ENCODE measurements at places on chromosomes 5 and 9.

DNA sequence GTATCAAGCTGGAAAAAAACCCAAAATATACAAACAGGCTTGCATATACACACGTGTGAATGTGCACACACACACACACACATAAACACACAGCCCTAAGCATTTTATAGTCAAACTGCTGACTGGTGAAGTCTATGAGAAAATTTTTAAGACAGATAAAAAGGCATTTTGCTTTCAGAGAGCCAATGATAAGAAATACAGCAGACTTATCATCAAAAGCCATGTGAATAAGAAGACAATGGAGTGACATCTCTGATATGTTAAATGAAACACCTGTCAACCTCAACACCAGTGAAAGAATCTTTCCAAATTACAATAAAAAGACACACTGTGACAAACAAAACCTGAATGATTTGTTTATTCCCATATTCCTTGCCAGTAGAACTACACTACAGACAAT lies 233.3 kb downstream of the CDH9 start:
- DNase-seq = no peak

DNA sequence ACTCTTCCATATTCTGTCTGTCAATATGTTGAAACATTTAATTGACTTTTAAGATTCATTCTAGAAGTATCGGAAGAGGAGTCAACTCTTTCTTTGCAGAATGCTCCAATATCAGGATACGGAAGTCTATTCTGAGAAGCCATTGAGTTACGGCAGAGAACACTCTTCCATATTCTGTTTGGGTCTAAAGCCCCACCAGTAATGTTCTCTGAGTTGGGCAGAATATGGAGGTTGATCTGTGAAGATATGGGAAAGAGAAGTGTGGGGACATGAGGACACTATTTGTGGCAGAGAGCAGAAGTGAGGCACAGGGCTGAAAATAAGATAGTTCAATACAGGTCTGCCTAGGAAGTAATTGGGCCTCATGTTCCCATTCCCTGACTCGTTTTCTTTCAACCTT lies 300.0 kb downstream of the DIRAS2 start:
- no peak for DNase-seq

GRCh38 chr9:113724202-113724601 lies 151.9 kb upstream of the ZNF618 start:
- DNase-seq = no peak

DNA sequence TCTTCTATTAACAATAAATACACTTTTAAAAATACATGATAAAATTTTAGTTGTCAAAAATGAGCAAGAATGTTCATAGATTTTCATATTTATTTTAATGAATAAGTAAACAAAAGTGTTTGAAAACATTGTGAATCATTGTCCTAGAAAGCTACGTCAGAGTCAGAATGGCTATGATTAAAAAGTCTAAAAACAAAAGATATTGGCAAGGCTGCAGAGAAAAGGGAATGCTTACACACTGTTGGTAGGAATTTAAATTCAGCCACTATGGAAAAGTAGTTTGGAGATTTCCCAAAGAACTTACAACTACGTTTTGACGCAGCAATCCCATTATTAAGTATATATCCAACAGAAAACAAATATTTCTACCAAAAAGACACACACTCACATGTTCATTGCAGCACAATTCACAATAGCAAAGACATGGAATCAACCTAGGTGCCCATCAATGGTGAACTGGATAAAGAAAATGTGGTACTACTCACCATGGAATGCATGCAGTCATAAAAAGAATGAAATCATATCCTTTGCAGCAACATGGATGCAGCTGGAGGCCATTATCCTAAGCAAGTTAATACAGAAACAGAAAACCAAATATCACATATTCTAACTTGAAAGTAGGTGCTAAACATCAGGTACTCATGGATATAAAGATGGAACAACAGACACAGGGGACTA lies 49.2 kb upstream of the FBXL17 start:
- DNase-seq = no peak

- DNase-seq = no peak
Measured at GRCh38 chr5:25095261-25095660, 450.5 kb upstream of the CDH10 start.

- DNase-seq = no peak
Measured at GRCh38 chr5:22223079-22223478, 630.1 kb downstream of the CDH12 start.

DNA sequence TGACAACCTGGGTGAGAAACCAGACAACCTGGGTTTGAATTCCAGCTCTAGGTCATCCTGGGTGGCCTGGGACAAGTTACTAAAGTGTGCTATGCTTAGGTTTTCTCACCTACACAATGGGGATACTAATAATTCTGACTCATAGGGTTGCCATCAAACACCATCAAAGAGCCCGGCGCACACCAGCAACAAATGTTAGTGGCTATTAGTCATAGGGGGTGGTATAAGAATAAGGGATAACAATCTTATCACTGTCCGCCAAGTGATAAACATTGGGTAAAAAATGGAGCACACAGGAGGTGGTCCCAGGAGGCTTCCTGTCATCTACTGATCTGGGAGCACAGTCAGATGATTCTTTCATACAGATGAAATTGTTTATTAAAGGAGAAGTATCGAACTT lies 61.4 kb upstream of the AFAP1L1 start:
- DNase-seq = no peak

DNA sequence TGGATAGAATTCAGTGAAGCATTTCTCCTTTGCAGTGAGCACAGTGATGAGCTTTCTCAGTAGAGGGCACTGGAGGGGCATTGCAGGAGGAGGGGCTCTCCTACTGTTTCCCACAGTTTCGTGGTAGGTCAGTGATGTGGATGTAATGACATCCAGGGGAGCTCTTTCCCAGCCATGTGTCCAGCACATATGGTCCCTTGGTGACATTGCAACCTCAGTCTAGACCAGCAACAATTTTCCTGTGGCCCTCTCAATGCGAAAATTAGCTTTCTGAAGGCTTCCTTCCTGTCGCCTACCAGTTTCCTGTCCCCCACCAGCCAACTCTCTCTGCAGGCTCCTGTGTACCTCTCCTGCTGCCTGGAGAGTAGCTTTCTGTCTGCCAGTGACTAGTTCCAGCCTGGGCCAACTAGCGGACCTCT lies 6.9 kb upstream of the PDCL start:
- DNase-seq = peak; percentile 10

GRCh38 chr9:68631811-68632210 lies 73.2 kb upstream of the PIP5K1B start:
- DNase-seq = no peak

- DNase-seq = no peak
Measured at GRCh38 chr5:132019337-132019736, 7.9 kb upstream of the ACSL6 start.

DNA sequence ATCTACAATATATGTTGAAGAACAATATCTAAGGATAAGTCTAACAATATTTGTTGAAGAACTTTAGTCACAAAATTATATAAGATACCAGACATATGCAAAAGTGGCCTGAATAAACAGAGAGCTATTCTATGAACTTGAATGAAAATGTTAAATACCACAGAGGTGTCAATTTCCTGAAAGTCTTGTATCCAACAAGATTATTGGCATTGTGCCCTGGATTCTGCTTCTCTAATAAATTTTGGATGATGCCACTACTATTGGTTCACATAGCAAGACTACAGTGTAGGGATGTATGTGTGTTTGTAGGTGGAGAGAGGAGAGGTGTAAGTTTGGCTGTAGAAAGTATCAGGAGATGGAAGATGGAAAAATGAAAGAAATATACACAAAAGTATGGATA lies 731.8 kb upstream of the RGMB start:
- DNase-seq = no peak

GRCh38 chr5:96147866-96148265 lies 186.2 kb upstream of the ELL2 start:
- no peak for DNase-seq

- no peak for DNase-seq
Measured at GRCh38 chr5:79827159-79827629, 137.6 kb downstream of the CMYA5 start.

DNA sequence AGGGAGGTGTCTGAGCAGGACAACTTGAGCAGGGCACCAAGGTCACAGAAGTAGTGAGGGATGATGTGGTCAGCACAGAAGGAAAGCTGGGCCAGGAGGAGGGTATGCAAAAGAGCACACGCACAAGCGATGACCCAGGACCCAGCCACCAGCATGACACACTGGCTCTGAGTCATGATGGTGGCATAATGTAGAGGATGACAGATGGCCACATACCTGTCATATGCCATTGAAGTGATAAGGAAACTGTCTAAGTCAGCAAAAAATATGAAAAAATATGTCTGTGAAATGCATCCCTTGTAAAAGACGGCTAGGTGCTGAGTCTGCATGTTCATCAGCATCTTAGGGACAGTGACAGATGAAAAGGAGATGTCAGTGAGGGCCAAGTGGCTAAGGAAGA lies 380 bp downstream of the OR1J1 start:
- DNase-seq = no peak

GRCh38 chr9:116873937-116874914 lies 187.1 kb downstream of the TRIM32 start:
- DNase-seq = no peak

DNA sequence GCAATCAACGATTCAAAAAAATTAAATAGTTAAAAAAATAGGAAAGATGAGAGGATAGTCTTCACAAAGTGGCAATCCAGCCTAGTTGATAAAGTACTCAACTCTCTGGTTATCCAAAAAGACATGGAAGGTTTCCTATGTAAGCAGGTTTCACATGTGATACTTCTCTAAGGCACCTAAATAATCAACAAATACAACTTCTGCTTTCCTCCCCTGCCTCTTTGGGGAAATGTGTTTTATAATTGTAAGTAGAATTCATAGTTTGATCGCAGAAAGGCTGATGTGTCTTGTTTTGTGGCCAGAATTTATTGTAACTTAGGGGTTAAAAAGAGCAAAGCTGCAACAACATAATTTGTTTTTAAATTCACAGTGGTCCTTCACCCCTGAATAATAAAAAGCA lies 855.5 kb upstream of the DMAC1 start:
- no peak for DNase-seq

DNA sequence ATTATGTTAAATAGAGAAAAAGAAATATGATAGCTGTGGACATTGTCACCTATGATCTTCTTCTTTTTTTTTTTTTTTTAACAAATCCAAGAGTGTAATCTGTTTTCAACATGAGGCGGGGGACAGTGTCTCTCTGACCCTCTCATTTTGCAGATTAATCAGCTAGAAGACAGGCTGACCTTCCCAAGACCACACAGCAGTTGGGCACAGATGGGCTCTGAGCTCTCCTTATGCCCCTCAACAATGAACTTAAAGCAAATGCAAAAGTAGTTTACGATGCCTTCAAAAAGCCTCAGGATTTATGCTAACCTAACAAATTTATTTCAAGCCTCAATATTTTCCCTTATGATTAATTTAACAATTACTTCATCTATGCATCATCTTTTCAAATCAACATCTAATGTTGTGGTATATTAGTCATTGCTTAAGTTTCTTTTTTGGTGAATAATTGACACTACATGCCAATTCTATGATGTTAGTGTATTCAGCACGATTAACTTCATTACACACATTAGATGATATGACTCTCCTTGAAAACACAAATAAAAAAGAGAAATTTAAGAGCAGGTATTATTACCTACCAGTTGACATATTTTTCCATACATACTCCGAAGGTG lies 7.4 kb downstream of the NFIL3 start:
- DNase-seq = no peak

GRCh38 chr5:81359881-81360280 lies 34.1 kb downstream of the ACOT12 start:
- no peak for DNase-seq

DNA sequence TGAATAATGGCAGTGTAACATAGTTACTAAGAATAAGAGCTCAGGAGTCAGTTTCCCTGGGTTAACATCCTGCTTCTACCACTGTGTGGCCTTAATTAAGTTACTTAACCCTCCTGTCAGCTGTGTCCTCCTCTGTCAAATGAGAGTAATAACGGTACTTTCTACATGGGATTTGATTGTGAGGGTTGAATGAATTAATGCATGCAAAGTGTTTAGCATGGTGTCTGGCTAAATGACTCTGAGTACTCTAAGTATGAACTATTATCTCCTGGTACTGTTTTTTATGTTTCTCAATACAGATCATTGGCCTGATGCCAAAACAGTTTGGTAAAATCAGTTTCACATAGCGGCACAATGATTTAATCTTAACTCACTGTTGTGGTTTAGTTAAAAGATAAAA lies 19.6 kb downstream of the ZNF131 start:
- no peak for DNase-seq

DNA sequence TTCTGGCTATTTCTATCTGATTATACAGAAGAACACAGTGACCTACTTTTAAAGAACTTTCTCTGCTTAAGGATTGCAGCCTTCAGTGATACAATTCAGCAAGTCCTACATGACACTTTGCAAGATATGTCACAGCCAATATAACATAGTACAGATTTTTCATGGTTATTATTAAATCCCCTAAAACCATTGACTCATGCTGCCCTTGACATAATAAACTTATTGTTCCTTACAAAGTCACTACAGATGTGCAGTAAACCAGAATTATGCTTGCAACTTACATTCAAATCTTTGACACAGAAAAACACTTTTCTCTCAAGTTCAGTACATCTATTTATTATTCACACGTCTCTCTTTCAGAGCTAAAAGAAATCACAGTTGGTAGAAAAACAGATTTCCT lies 1136.3 kb upstream of the ACO1 start:
- no peak for DNase-seq

GRCh38 chr9:114592356-114592755 lies 4.8 kb downstream of the ATP6V1G1 start:
- peak; percentile 80 for DNase-seq

DNA sequence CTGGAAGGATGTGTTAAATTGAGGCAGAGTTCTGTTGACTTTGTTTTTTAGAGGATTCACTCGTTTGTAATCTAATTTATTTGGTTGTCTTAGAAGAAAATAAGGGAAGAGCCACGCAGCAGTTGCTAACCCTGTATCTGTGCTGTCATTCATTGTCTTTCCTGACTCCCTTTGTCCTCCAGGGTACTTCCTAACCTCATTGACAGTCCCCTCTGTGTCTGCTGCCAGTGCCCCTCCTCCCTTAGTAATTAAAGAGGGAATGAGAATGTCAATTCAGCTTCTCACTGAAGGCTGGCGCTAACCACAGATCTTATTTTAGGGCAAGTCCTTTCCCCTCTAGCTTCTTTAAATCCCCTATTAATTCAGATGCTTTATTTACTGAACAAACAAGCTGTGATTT lies 84.0 kb downstream of the MAST4 start:
- DNase-seq = no peak

DNA sequence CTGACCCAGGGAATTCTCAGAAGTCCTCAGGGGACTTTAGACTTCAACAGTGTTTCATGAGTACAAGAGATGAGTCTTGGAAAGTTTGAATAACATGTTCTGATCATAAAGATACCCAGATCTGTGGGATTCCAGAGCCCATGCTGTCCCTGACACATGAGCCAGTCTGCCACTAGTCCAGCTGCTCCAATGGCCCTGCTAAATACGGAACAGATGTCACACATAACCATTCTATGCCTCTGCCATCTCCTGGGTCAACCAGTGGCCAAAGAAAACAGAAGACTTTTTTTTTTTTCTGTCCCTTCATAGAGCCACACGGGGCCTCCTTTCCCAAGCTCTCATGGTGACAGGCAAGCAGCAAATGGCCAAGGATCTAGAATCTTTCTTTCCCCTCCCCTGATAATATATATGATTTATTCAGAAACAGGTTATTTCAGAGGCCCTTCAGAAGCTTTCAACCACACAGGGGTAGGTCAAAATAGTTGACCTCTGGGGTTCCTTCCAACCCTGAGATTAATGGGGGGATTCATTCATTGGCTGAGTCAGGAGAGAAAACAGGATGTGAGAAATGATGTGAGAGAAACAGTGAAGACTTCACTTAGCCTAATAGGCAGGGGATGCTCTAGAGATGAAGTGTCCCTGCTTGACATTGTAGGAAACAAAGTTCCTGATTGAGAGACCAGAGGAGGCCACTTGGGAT lies 367.7 kb downstream of the CDK5RAP2 start:
- no peak for DNase-seq
